ENCODE measurements at places on chromosomes 12 and 14.

- DNase-seq: no peak
Measured at GRCh38 chr12:116534311-116535121, 24.7 kb upstream of the MAP1LC3B2 start.

- DNase-seq: no peak
Measured at GRCh38 chr14:65424531-65424930, 12.0 kb downstream of the FUT8 start.

DNA sequence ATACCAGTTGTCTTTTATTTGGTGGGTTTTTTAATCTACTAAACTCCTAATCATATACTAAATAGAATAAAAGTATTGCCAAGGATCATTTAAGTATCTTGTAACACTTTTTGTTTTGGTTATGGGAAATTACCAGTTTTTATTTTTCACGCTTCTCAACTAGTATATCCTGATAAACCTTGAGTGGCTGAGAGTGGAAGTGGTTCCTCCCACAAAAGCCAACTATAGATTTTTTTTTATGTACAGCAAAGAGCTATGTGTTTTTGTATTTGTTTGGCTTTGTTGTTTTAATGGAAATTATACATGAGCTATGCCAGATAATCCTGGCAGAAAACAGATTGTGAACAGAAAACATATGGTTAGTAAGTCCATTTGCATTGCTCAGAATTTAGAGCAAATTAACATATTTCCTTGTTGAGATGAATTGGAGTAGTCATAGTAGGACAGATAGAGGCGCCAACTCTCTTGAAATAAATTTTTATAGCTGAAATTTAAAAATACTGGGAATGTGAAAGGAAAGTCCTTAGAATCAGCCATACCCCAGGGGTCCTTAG, 60.9 kb upstream of the PSMA6 start:
- no peak for DNase-seq

DNA sequence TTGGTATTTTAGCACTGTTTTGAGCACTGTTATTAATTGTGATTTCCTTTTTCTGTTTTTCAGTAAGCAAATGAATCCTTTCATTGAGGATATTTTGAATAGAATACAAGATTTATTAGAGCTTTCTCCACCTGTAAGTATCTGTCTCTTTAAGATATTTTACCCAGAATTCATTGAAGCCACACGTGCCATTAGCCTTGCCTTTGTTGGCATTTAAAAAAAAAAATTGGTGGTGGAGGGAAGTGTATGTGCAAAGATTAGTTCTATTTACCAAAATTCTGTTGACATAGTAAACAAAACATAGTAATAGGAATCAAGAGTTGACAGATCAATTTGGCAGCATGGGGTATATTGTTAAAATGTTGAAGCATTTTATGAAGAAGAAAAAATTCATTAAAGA, 23.8 kb downstream of the XPOT start:
- DNase-seq: no peak

GRCh38 chr12:93466625-93467350, 526 bp upstream of the MRPL42 start:
- DNase-seq: no peak

GRCh38 chr14:23827100-23827892, 126.3 kb upstream of the DHRS4 start:
- no peak for DNase-seq

DNA sequence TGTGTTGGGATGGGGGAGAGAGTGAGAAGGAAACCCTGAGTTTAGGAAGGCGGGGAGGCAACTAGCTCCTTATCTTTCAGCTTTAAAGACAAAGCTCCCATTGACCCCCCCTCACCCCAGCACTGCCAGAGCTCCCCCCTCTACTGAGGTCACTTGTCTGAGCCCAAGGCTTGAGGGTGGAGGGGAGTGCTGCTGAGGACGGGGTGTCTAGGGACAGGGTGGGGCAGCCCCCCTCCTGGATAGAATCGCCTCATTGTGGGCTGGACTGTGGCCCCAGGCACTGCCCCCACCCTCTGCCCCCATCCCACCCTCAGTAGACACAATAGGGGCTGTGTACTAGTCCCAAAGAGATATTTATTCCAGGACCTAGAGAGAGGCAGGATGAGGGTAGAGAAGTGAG, 3.0 kb downstream of the ERBB3 start:
- no peak for DNase-seq

DNA sequence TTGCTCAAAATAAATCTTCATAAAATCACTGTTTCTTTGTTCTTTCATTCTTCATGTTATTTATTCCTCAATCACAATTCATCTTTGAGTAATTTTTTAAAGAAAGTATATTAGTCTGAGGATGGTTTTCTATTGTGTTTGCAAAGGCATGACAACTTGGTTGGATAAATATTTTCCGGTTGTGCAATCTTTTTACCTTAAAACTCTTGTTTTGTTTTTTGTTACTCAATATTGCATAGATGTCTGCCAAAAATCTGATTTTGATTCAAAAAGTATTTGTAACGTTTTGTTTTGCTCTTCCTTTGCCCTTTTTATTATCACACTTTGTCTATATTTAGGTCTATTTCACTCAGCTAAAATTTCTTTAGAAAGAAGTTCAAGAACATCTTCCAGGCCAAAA, 86.2 kb upstream of the SYT1 start:
- DNase-seq: no peak

DNA sequence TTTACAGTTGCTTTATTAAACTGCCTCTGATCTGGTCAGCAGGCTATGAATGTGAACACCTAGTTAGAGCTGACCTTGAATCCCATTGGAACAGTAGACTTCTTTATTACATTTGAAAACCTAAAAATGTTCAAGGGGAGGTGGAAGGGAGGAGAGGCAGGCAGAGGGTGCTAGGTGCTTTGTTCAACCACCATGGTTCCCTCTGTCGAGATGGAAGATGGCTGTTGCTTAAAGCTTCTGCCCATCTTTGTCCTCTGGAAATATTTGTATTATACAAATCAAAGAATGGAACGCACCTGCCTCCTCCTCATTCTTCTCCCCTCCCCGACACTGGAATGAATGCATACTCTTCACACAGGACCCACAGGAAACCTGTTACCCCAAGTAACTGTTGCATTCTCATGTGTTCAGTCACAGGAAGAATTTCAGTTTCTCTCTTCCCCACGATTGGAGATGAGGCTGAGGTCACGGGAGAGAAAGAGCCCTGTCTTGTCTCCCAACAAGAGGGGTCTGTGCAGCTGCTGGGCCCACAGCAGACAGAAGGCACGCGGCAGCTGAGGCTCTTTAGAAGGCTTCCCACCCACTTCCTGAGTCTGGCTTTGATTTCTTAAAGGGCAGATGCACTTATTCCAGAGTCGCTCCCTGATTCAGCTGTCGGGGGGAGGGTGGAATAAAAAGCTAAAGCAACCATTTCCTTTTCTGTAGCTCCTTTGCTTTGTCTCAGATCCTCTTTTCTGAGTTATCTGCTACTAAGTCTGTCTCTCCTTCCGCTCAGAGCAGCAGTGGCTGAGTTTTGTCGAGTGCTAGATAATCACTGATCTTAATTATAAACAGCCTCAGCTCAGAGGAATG, 217.9 kb upstream of the BTG1 start:
- peak; percentile 55 for DNase-seq

GRCh38 chr14:81285245-81285644, 64.5 kb upstream of the GTF2A1 start:
- no peak for DNase-seq

DNA sequence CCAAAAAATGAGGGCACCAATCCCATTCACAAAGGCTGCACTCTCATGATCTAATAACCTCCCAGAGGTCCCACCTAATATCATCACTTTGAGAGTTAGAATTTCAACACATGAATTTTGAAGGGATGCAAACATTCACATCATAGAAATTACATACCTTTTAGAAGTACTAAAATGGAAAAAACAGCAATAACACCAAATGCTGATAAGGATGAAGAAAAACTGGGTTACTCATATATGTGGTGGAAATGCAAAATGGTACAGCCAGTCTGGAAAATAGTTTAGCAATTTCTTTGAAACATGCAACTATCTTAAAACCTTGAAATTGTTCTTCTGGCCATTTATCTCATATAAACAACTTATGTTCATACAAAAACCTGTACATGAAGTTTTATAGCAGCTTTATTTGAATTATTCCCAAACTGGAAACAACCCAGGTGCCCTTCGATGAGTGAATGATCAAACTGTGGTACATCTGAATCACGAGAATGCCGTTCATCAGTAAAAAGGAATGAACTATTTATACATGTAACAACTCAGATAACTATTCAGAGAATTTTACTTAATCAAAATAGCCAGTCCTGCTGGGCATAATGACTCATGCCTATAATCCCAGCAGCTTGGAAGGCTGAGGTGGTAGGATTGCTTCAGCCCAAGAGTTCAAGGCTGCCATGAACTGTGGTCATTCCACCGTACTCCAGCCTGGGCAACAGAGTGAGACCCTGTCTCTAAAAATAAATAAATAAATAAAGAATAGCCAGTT, 109.4 kb upstream of the SSTR1 start:
- no peak for DNase-seq

DNA sequence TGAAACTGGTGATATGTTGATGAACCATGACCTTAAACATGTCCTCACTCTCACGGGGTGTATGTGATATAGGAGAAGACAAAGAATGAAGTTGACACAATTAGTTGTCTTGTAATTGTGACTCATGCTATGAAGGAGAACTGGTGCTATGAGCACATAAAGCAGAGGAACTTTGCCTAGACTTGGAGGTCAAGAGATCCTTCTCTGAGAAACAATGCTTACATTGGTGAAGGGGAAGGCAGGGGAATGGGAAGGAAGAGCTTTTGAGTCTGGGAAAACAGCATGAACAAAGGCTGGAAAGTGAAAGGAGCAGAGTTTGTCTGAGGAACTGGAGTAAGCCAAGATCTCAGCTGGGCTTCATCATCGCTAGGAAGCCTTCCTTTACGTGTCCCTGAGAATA, 83.2 kb downstream of the MYRFL start:
- DNase-seq: no peak

DNA sequence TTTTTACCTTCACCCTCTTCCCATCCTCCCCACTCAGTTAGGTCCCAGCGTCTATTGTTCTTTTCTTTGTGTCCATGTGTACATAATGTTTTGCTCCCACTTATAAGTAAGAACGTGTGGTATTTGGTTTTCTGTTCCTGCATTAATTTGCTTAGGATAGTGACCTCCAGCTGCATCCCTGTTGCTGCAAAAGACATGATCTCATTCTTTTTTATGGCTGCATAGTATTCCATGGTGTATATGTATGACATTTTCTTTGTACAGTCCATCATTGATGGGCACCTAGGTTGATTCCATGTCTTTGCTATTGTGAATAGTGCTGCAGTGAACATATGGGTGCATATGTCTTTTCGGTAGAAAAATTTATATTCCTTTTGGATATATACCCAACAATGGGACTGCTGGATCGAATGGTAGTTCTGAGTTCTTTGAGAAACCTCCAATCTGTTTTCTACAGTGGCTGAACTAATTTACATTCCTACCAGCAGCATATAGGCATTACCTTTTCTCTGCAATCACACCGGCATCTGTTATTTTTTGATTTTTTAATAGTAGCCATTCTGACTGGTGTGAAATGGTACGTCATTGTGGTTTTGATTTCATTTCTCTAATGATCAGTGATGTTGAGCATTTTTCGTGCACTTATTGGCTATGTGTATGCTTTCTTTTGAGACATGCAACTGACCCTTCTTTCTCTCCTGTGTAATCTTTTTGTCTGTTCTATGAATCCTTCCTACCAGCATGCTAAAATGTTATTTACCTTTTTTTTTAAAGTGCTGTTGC, 279.7 kb upstream of the AMIGO2 start:
- DNase-seq: no peak

DNA sequence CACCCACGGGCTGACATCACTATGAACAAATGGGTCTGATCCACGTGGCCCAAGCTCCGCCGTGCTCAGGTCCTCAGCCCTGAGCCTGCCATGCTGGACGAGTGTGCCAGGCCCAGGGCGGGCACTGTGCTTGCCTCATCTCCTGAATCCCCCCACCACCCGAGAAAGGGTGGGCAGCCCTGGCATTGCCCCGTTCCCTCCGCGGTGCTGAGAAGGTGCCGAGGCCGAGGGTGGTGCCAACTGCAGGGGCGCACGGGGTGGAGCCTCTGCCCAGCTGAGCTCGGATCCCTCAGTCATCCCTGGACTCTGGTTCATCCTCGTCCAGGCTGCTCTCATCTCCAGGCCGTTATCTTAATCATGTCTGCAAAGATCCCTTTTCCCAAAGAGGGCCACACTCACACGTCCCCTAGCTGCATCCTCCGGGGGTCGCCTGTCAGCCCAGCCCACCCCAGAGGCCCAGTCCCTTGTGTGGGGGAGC, 60.6 kb downstream of the NOC4L start:
- DNase-seq: no peak

DNA sequence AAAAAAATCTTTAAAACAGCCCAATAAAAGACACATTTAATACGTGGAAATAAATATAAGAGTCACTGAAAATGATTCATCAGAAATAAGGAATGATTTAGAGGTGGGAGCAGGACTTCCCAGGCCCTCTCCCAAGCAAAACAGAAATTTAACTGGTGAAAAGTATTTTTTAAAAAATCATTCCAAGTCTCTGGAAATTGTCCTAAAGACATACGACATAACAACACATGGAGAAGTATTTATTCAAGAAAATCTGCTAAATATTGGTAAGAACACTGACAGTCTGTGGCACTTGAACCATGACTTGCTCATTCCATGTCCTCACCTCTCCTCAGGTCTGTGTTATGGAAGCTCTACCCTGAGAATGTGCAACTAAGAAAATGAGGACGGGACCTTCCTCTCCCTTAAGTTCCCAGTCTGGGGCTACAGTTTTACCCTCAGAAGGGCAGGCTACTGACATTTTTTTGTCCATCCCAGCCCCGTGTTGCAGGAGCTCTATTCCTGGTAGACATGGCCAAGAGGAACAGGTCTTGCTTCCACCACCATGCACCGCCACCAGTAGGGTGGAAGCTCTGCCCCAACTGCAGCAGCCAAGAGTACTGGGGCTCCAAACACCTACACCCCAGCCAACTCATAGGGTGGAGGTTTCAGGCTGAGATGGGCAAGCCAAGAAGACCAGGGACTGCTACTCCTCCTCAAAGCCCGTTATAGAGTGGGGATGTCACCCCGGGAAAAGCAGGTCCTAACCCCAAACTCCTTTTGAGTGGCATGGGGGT, 193.0 kb downstream of the CRADD start:
- no peak for DNase-seq

- DNase-seq: no peak
Measured at GRCh38 chr14:20515846-20516245, 10.5 kb downstream of the RNASE10 start.

GRCh38 chr12:6828781-6829535, 751 bp downstream of the P3H3 start:
- peak; percentile 50 for DNase-seq

- DNase-seq: no peak
Measured at GRCh38 chr12:113061061-113061694, 4.6 kb downstream of the DTX1 start.

DNA sequence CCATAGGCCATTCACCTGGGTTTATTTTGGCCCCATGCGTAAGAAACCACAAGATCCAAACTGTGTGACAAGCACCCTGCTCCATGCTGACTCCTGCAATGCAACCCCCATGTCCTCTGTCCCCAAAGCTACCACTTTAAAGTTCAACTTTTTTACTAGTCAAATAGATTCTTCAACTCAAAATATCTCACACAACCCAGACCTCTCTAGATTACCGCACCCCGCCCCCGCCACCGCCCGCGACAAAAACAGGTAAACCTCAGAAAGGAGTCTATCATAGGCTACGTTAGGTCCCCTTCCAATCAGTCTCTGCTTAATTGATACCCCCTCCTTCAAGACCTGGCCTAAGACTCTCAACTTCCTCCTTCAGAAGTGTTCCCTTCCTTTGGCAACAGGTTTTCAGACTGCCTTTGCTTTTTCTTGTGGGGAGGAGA, 2.2 kb downstream of the ZFP36L1 start:
- peak; percentile 89 for DNase-seq
